ENCODE measurements at places on chromosomes 4 and X.

DNA sequence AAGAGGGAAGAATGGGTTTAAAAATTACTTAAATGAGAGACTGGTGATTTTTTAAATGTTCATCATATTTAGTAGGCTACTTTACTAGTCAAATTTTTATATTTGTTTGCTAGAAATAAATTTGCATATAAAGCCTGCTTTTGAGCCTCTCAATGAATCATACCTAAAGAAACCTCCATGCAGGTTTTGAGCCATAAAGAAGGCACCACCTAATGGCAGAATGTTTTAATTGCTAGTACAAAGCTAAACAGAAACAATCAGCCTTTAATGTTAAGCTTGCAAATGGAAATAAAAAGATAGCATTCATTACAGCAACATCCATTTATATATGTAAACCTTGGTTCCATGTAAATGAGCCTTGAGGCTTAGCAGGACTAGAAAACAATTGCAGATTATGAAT, 989.7 kb downstream of the CCSER1 start:
- no peak for DNase-seq

DNA sequence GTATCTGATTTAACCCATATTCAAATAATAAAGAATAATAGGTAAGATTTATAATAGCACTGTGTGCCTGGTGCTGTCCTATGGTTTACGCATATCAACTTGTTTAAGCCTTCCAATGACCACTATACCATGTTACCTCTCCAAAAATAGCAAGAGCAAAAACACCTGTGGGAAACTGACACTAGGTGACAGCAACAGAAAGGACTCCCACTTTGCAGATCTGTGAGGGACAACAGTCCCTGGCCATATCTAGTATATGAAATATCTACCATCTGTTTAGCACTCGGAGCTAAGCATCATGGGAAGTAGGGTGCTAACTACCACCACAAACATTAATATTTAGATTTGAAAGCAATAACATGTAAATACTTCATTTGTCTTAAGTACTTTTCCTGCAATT, 55.7 kb upstream of the TXK start:
- no peak for DNase-seq

DNA sequence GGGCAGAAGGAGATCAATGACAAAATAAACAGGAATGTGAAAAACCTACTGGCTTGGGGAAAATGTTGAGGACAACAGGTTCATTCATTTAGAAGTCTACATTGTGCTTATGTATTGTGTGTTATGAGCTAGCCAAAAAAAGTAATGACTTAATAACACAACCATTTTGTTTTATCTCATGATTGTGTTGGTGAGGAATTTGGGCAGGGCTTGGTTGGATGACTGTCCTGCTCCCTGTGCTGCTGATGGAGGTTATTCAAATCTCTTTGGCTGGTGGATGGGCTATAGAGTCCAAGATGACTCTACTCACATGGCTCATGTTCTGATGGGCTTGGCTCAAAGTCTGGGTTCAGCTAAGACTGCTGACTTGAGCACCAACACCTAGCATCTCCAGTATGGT, 116.3 kb downstream of the HS3ST1 start:
- no peak for DNase-seq

- no peak for DNase-seq
Measured at GRCh38 chr4:10083861-10084641, 32.5 kb downstream of the WDR1 start.

- no peak for DNase-seq
Measured at GRCh38 chr4:137909529-137910309, 332.4 kb downstream of the SLC7A11 start.

DNA sequence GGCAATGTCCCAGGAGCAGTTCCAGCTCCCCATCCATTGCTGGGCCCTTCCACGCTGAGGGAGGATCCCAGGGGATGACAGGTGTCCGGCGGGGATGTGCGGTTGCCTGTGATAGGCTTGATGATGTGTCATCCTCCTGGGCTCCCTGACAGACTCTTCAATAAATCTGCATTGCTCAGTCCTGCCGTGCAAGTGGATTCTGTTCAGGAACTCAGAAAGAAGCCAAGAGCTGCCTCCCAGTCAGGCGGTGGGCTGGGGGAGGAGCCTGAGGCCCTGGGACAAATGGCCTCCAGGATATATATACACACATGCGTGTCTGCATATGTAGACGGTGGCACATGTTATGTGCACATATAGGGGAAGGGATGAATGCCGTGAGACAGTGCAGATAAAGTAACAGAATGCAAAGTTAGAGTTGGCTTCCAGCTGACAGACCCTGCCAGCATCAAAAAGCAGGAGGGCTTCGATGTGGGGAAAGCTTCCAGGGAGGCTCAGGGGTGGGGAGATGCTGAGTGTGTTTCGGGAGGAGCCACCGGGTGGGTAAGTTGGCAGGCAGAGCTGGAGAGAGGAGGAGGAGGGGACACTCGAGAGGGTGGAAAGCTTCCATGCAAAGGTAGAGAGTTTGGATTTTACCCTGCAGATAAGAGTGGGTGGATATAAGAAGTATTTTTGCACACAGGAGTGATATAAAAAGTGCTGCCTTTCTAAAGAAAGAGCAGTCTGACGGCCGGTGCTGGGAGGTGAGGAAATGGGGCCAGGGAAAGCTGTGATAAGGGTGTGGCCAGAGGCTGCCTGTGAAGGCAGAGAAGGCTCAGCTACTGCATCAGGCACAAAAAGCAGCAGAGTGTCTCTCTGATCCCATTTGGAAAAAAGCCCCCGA, 28.5 kb upstream of the CRMP1 start:
- DNase-seq = no peak

DNA sequence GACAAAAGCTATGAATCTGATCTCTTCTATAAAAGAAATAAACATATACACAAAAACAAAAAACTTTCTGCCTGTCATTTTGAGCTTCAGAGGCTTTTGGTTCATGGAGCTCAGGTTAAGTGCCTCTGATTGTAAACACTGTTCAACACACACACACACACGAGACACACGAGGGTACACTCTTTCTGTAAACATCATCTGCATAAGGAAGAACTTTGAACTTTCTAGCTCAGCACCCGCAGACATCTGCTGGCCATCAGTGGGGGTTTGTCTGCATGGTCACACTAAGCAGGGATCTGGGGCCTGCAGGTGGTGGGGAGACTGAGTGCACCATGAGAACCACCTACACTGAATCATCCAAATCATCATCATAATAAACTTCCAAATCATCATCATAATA, 54.9 kb downstream of the STX18 start:
- DNase-seq = no peak

DNA sequence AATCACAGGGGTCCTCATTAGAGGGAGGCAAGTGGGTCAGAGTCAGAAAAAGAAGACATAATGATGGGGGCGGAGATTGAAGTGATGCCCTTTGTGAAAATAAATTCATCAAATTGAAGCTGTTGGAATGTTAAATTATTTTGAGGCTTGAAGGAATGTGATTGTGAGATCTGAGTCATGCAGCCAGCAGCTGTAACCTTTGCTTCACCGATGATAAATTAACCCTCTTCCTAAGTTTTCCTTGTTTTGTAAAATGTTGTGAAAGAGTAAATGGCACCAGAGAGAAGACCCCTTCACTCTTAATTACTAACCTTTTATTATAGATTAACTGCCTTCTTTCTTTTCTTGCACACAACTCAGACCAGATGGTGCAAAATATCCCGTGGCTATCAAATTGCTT, 47.7 kb upstream of the FAM9A start:
- no peak for DNase-seq

DNA sequence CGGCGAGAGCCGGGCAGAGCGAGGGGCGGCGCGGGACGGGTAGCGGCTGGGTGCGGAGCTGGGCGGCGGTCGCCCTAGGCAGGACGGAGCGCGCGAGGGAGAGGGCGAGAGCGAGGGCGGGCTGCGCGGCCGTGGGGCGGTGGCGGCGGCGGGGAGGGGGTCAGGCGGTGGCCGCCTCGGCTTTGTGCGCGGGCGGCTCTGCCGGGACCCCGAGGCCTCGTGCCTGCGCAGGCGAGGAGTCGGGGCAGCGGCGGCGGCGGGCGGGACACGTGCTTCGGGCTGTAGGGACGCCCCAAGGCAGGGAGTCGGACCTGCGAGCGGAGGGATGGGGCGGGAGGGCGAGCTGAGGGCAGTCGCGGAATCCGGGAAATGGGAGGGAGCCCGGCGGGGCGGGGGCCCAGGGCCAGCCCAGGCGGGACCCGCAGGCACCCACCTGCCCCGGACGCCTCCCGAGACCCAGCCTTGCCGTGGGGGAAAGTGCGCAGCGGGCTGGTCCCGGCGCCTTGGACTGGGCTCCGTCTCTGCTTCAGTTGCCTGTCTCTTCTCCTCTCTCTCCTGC, 465 bp downstream of the BMPR1B start:
- no peak for DNase-seq

GRCh38 chr4:2860391-2861348, 17.0 kb downstream of the ADD1 start:
- DNase-seq = peak; percentile 52

GRCh38 chr4:102321260-102321995, 23.9 kb downstream of the SLC39A8 start:
- no peak for DNase-seq

- DNase-seq = peak; percentile 25
Measured at GRCh38 chrX:45077748-45078424, 122.8 kb downstream of the DIPK2B start.

DNA sequence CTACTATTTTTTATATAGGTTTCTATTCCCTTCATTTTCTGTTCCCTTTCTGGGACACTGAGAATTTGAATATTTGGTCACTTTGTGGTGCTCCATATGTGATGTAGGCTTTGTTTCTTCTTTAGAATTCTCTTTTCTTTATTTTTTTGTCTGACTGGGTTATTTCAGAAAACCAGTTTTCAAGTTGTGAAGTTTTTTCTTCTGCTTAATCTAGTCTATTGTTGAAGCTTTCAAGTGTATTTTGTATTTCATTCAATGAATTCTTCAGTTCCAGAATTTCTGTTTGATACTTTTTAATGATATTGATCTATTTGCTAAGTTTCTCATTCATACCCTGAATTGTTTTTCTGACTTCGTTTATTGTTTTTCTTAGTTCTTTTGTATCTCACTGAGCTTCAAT, 96.2 kb upstream of the HAND2 start:
- no peak for DNase-seq

- DNase-seq = no peak
Measured at GRCh38 chr4:125547836-125548235, 233.1 kb downstream of the FAT4 start.

DNA sequence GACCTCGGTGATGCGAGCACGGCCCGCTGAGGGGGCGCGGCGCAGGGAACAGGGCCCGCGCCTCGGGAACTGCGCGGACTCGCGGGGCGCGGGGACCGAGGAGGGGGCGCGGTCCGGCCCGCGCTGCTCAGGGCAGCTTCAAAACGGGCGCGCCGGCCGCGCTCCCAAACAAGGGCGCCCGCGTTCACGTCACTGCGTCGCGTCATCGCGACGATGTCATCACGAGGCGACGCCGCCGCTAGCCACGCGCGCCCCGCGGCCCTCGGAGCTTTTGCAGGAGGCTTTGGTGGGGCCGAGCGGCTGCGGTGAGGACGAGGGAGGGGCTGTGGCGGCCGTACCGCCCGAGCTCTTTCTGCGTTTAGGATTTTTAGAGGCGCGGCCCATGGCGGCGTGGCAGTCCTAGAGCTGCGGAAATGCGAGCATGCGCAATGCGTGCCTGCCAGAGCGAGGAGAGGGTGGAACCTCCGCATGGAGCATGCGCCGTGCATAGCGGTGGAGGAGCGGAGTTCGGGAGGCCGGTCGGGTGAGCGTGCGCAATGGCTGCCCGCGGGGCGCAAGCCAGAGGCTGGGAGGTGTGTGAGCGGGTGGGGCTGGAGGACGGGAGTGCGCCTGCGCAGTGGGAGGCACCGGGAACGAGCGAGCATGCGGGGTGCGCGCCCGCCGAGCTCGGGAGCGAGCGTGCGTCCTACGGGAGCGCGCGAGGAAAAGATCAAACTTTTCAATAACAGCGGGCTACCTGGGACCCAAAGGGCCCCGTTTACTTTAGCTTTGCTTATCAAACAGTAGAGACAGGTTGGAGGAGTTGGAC, at the start of gene PPP2R3B:
Gene PPP2R3B, minus strand, starts transcription at position 140 of the 808 bp plus-strand sequence. CDS start 216 bp downstream, outside the sequence.
- DNase-seq = no peak

GRCh38 chr4:188428935-188429334, 289.7 kb downstream of the TRIML1 start:
- no peak for DNase-seq

DNA sequence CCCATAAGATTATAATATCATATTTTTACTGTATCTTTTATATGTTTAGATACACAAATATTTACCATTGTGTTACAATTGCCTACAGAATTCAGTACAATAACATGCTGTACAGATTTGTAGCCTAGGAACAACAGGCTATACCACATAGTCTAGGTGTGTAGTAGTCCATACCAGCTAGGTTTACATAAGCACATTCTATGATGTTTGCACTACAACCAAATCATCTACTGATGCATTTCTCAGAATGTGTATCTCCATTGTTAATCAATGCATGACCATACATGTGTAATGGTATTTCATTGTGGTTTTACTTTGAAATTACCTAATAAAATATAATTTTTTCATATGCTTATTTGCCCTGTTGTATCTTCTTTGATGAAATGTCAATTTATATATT, 288.1 kb upstream of the PCDH10 start:
- DNase-seq = no peak

- no peak for DNase-seq
Measured at GRCh38 chr4:15753786-15754185, 24.3 kb upstream of the CD38 start.

GRCh38 chr4:135553213-135553612, 1351.6 kb upstream of the PABPC4L start:
- no peak for DNase-seq

DNA sequence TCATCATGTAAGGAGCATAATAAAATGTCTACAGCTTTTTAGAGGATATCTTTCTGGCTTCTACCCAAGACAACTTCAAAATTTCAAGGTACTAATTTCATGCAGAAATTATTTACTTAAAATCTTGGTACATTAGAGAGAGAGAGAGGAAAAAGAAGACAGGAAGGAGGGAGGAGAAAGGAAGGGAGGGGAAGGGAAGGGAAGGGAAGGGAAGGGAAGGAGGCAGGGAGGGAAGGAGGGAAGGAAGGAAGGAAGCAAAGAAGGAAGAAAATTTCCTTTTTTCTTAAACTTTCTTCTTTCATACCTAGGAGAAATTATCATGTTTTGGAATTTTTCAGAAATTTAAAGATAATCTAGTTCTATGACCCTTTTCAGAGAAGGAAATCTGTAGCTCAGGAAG, 61.8 kb downstream of the HS3ST1 start:
- no peak for DNase-seq

Data from MV-4-11 (cell line).